Mammary epithelial cell (primary cell): ENCODE measurements at places on chromosomes 5 and 9. TPM values are rescaled to one million over a fixed set of nuclear protein-coding genes. Genes with fewer than 3 reads are reported as not detected.

Gene PCDHGC5
- 3.3 TPM for total RNA-seq

Gene TRPM3
- total RNA-seq: 0.21 TPM in 1 of 2 replicates, not detected in the other

Gene GABBR2
- total RNA-seq: not detected in 2 replicates

Gene GALNT10
- total RNA-seq: 34.0 and 35.4 TPM in 2 replicates

Gene NPR3
- 0.19 and 0.21 TPM in 2 replicates for total RNA-seq

Gene PDE8B
- not detected in 2 replicates for total RNA-seq

Gene ENTPD2
- 19.5 and 23.7 TPM in 2 replicates for total RNA-seq

Gene ZFP37
- total RNA-seq: 2.1 and 3.4 TPM in 2 replicates

- peak; percentile 2 for DNase-seq
Observed at GRCh38 chr9:18666348-18666747, 192.4 kb downstream of the ADAMTSL1 start.

DNA sequence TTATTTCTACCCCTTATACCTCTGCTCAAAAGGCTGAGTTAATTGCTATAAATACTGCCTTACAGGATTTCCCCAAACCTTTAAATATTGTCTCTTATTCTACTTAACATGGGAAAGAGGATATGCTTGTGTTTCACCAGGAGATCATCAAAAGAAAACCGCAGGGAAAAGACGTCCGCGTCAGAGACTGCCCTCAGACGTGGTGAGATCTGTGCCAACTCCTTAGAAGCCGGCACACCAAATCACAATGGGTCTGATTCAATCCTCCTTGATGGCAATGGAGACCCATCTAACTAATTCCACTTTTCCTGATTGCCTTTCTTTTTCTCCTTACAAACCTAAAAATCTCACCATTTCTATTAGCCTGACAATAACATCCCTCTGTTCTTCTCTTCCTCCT, 55.0 kb downstream of the SH3PXD2B start:
- no peak for DNase-seq

- no peak for DNase-seq
Observed at GRCh38 chr5:69449511-69449910, 34.6 kb downstream of the MARVELD2 start.

GRCh38 chr9:11962327-11962726, 730.9 kb upstream of the TYRP1 start:
- DNase-seq: no peak

GRCh38 chr9:77933976-77934375, 97.6 kb downstream of the GNAQ start:
- no peak for DNase-seq

DNA sequence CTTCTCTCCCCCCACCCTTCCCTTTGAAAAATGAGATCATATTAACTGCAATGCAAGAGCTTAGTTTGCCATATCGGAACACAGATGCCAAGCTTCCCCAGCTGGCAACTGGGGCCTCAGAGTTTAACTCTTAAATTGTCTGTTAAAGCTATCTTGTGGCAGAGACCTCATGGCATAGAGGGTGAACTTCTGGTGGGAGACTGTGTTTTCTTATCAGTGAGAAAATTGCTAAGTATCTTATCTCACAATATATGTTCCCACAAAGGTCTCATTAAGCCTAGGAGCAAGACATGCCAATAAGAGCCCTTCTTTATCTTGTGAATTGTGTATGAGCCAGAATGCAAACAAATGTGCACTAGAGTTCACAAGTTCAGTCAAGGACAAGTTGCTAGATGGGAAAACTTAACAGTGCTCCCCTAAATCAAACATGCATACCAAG, 12.3 kb downstream of the NFIB start:
- DNase-seq: no peak

GRCh38 chr5:135567661-135568060, 11.1 kb downstream of the CXCL14 start:
- no peak for DNase-seq

- no peak for DNase-seq
Observed at GRCh38 chr9:69548681-69549080, 123.5 kb downstream of the APBA1 start.

GRCh38 chr5:77892061-77893010, 116.2 kb upstream of the TBCA start:
- no peak for DNase-seq

DNA sequence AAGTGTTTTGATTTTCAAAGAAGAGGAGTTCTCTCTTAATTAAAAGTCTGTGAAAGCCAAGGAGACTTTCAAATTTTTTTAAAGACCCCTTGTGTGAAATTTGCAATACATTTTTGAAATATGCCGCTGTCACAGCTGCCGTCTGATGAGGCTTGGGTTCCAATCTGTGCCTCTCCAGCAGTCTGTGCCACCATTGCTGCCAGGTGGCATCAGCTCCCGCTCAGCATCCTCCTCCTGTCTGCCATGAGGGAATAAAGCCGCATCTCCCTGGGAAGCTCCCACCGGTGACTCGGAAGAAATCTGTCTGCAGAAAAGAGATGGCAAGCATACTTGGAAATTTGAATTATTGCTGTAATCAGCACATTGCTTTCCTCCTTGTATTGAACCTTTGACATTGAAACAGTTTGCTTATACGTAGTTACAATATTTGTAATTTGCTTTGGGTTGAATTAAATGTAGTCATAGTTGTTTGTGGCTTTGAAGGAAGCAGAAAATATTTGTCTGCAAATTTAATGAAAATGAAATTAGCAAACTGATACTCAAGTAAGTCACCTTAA, 145.7 kb upstream of the SNX2 start:
- DNase-seq: no peak

GRCh38 chr9:99259231-99259918, 37.3 kb downstream of the SEC61B start:
- no peak for DNase-seq

GRCh38 chr5:88388476-88389337, 120.1 kb upstream of the TMEM161B start:
- DNase-seq: no peak

DNA sequence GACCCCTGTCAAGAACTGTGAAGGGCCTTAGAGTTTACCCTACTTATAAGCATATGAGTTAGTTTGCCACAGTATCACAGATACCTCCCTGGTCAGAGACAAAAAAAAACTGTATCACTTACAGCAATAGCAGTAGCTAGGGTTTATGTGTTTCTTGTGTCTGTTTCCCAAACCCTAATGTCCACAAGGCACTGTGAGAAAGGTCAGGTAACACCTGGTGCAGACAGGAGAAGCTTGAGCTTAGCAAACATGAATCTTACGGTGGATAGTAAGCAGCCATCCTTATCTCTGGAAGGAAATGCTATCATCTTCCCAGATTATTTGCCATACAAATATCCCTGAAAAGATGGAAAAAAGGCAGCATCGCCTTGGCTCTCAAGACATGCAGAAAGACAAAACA, 208.5 kb upstream of the KCNN2 start:
- no peak for DNase-seq

DNA sequence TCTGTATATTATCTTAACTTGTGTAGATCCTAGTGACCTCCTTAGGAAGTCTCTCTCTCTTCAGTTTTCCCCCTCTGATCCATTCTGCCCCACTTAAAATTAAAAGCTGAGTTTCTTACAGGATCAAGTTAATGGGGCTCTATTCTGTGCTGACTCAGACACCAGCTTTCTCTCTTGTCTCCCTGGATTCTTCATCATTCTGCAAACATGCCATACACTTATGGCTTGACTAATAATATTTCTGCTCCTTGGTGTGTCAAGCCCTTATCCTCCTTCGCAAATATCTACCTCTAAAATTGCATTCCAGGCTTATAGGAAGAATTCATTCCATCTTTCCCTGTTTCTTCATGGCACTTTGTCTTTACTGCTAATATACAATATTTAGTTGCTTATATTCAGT, 18.1 kb downstream of the LRRC70 start:
- DNase-seq: no peak

- DNase-seq: no peak
Observed at GRCh38 chr5:130712324-130712723, 452.7 kb downstream of the HINT1 start.

DNA sequence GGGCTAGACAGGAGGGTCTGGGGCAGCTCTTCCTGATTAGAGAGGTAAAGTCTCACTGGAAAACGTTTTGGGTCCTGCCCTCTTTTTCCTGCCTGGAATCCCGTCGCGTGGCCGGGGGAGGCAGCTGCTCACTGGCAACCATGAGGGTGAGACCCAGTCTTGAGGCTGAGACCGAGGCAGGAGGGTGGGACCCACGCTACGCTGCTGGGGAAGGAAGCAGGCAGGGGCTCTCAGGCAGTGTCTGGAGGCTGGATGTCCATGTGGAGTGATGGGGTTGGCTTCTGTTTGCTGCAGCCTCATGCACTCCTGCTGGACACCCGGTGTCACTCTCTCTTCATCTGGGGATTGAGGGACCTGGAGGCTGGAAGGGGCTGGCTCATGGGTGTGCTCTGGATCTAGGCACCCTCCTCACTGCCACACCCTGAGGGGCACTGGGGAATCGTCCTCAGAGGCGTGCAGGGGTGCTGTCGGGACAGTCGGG, 11.3 kb upstream of the SLC2A6 start:
- no peak for DNase-seq

GRCh38 chr9:128094166-128094949, 26.3 kb downstream of the SLC25A25 start:
- peak; percentile 99 for DNase-seq

GRCh38 chr9:99037769-99038483, 67.0 kb upstream of the TGFBR1 start:
- no peak for DNase-seq

DNA sequence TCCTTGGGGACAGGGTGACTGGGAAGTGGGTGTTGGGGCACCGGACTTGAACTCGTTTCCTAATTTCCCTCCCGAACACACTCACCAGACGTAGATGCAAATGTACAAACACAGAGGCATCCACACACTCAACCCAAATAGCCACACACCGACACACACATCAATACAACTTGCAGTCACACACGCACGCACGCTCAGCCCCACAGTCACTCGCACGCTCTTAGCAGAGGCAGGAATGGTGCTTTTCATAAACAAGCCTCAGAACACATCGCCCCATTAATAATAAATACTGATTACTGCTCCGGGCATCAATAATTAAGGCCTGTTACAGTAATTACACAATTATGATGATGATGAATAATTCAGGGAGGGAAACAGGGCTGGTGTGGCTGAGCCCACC, 5.7 kb downstream of the BARHL1 start:
- DNase-seq: no peak

GRCh38 chr5:34657988-34658387, 1.9 kb downstream of the RAI14 start:
- no peak for DNase-seq
